Sigmoid colon (tissue), 7 donors: ENCODE measurements at places on chromosomes 7 and 10. TPM values are rescaled to one million over a fixed set of nuclear protein-coding genes. Genes with fewer than 3 reads are reported as not detected.

GRCh38 chr7:68250143-68250542 is 1253.5 kb downstream of the TYW1 start:
- H3K4me1 ChIP-seq = no peaks in the 10 kb centered on the region
- no peaks in the 10 kb centered on the region for H3K36me3 ChIP-seq
- H3K4me3 ChIP-seq = no peak overlapping the region
- no peak for DNase-seq

The HYAL4 gene
- not detected for total RNA-seq

- no peaks in the 10 kb centered on the region for H3K27me3 ChIP-seq
- H3K4me1 ChIP-seq = no peaks in the 10 kb centered on the region
- no peaks in the 10 kb centered on the region for H3K36me3 ChIP-seq
- H3K27ac ChIP-seq = no peak overlapping the region
- DNase-seq = no peak
Observed at GRCh38 chr7:115210552-115210951, 288.7 kb downstream of the MDFIC start.

The OR2A42 gene
- total RNA-seq = not detected

GRCh38 chr10:33199731-33200232 is 134.7 kb downstream of the NRP1 start:
- no peaks in the 10 kb centered on the region for H3K36me3 ChIP-seq
- H3K27me3 ChIP-seq = no peaks in the 10 kb centered on the region
- no peak overlapping the region for H3K27ac ChIP-seq
- peaks cover 13% of the 10 kb centered on the region for H3K4me1 ChIP-seq
- H3K4me3 ChIP-seq = no peak overlapping the region
- no peak for DNase-seq

The HIF1AN gene
- total RNA-seq = 13.2 TPM

The DTX2 gene
- 11.1 TPM for total RNA-seq

The ZNF425 gene
- total RNA-seq = 2.9 TPM

DNA sequence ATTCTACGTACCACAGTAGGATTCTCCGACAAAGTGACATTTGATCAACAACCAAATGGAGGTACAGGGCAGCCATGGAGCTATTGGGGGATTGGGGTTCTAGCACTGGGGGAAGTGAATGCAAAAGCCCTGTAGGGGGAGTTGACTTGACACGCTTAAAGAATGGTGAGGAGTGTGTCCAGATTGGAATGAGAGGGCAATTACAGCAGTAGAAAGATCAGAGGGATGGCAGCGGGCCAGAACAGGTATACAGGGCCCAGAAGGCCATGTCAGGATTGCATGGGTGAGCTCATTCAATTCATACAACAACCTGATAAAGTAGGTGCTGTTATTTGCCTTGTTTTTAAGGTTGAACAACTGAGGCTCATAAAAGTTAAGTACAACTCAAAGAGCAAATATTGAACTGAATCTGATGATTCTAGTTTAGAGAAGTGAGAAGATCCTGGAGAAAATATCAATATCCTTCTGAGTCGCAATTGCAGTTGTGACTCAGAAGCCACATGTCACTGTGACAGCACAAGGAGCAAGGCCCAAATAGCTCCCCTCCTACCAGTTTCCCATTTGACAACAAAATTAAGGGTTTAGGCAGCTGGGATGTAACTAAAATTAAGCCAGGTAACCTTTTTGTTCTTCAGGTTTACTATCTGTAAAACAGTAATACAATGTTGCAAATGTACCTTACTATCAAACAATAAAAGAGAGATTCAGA is 28.0 kb upstream of the CTTNBP2 start:
- no peak for DNase-seq
- no peaks in the 10 kb centered on the region for H3K27me3 ChIP-seq
- no peaks in the 10 kb centered on the region for H3K36me3 ChIP-seq
- H3K4me1 ChIP-seq = no peaks in the 10 kb centered on the region
- H3K27ac ChIP-seq = no peak overlapping the region

The ADAM22 gene
- total RNA-seq = 3.5 TPM

DNA sequence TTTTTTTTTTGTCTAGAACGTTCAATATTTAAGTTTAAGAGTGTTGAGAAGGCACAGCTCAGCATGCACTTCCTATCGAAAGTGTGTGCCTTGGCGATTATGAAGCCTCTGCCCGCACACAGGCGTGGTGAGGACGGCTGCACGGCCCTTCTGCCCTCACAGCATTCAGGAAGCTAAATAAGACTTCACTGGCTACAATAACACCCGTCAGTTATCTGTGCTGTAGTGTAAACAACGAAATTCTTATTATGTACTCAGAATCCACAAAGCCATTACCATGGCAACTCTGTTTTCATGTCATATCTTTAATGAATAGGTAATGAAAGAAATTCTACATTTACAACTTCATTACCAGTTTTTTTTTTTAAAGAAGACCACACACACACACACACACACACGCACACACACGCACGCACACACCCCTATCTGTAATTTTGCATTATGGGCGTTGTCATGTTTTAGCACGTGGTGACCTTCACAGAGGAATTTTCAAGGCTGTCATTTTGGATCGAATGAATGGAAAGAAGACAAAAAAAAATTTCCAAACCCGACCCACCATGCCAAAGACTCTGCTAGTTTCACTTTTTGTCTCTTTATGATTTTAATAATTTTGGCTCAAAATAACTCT is 254.8 kb upstream of the CTBP2 start:
- no peaks in the 10 kb centered on the region for H3K36me3 ChIP-seq
- no peak overlapping the region for H3K4me3 ChIP-seq
- DNase-seq = no peak

The KDM7A gene
- total RNA-seq = 31.6 TPM

- no peak within 1 kb of the TSS for H3K4me3 ChIP-seq
- no peaks in the 10 kb centered on the region for H3K36me3 ChIP-seq
- no peak within 1 kb of the TSS for H3K27ac ChIP-seq
- no peaks in the 10 kb centered on the region for H3K27me3 ChIP-seq
- no peaks in the 10 kb centered on the region for H3K4me1 ChIP-seq
- DNase-seq = no peak
Observed at GRCh38 chr7:16881844-16882243, at the start of gene AGR3. AGR3 (minus strand) TSS chr7:16881983; CDS start chr7:16878618, 3,365 bp downstream.

DNA sequence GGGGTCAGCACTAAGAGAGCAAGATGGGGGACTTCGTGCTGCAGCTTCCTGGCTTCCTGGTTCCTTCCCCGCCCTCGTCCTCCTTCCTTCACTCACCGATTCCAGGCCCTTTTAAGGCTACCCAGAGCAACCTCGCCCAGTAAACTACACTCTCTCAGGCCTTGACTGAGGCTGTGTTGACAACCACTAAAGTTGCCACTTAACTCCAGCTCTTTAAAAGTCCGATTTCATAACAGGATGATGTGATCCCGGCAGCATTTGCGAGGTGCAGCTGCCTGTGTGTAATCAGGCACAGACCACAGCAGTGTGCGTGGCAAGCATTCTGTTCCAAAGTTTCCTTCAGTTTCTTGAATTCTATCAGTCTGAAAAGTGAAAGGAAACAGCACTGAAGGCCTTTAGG is 110.6 kb downstream of the RAB11FIP2 start:
- no peaks in the 10 kb centered on the region for H3K36me3 ChIP-seq
- H3K4me3 ChIP-seq = no peak overlapping the region
- H3K27me3 ChIP-seq = no peaks in the 10 kb centered on the region
- DNase-seq = no peak

GRCh38 chr7:47207956-47208355 is 374.0 kb downstream of the TNS3 start:
- no peak overlapping the region for H3K27ac ChIP-seq
- no peaks in the 10 kb centered on the region for H3K36me3 ChIP-seq
- H3K4me3 ChIP-seq = no peak overlapping the region
- no peaks in the 10 kb centered on the region for H3K27me3 ChIP-seq

The CPA2 gene
- total RNA-seq = not detected

- no peak overlapping the region for H3K27ac ChIP-seq
- H3K4me1 ChIP-seq = no peaks in the 10 kb centered on the region
- H3K36me3 ChIP-seq = no peaks in the 10 kb centered on the region
- no peaks in the 10 kb centered on the region for H3K27me3 ChIP-seq
- no peak overlapping the region for H3K4me3 ChIP-seq
Observed at GRCh38 chr7:114663502-114663901, 248.9 kb downstream of the FOXP2 start.

DNA sequence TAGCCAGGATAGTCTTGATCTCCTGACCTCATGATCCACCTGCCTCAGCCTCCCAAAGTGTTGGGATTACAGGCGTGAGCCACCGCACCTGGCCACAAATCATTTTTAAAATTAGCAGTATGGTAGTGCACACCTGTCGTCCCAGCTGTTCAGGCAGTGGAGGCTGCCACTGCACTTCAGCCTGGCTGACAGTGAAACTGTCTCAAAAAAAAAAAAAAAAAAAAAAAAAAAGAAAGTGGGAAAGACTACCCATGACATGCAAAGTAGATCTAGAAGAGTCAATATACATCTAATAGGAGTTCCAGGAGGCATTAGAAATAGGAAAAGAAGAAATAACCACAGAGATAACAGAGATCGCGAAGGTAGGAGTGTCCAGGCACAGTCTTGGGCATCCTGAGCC is 3.2 kb downstream of the CSGALNACT2 start:
- DNase-seq = no peak
- no peak overlapping the region for H3K4me3 ChIP-seq
- H3K27me3 ChIP-seq = no peaks in the 10 kb centered on the region
- no peak overlapping the region for H3K27ac ChIP-seq

The ADAMTS14 gene
- 0.41 TPM for total RNA-seq

- no peak overlapping the region for H3K4me3 ChIP-seq
- H3K36me3 ChIP-seq = no peaks in the 10 kb centered on the region
- no peaks in the 10 kb centered on the region for H3K4me1 ChIP-seq
- no peaks in the 10 kb centered on the region for H3K27me3 ChIP-seq
- no peak for DNase-seq
- no peak overlapping the region for H3K27ac ChIP-seq
Observed at GRCh38 chr10:30882281-30882680, 149.4 kb downstream of the ZNF438 start.

GRCh38 chr10:103716206-103717160 is 138.9 kb downstream of the SH3PXD2A start:
- peak overlapping the region; percentile 22 for H3K27ac ChIP-seq
- H3K4me1 ChIP-seq = no peaks in the 10 kb centered on the region
- no peaks in the 10 kb centered on the region for H3K27me3 ChIP-seq
- H3K36me3 ChIP-seq = no peaks in the 10 kb centered on the region
- no peak for DNase-seq
- no peak overlapping the region for H3K4me3 ChIP-seq
